ENCODE measurements at places on chromosomes 6 and 20. TPM values are rescaled to one million over a fixed set of nuclear protein-coding genes. Genes with fewer than 3 reads are reported as not detected.

The MTCH1 gene
- 208 TPM for total RNA-seq

The RNF144B gene
- total RNA-seq: 11.2 TPM

DNA sequence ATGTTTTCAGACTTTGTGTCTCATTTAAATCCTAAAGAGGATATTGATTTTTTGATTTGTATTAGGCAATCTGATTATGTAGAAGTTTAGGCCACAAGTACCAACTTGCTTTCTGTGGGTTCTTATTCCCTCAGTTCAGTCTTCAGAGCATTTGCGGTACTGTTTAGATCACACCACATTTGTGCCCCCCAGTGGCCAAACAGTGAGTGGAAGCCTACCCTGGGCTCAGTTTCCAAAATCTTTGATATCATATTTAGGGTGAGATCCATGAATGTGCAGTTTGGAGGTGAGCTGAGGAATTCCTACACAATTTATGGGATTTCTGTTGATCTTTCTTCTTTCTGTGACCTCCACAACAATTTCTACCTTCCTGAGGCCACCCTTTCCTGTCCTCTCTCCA, 92.3 kb upstream of the FUT9 start:
- H3K27me3 ChIP-seq: peaks cover 1% of the 10 kb centered on the region
- no peak for DNase-seq
- no peak overlapping the region for H3K27ac ChIP-seq
- no peaks in the 10 kb centered on the region for H3K4me1 ChIP-seq

DNA sequence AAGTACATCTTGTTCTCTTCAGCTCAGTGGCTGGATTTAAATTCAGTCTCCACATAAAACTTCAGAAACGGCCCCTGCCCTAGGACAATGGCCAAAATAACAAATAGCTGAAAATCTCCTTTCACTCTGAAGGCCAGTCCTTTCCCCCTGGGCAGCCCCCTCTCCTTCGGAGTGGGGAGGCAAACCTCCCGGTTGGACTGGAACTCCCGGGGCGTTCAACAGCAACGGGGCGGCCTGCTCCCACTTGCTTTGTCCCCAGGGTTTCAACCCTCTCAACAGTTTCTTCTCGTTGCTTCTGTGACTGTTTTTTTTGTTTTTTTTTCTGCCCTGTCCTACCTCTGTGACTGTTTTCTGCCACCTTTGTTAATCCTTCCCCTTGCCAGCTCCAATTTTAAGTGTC, 102.6 kb upstream of the DUSP22 start:
- H3K4me1 ChIP-seq: no peaks in the 10 kb centered on the region
- no peaks in the 10 kb centered on the region for H3K36me3 ChIP-seq
- peaks cover 4% of the 10 kb centered on the region for H3K27me3 ChIP-seq

DNA sequence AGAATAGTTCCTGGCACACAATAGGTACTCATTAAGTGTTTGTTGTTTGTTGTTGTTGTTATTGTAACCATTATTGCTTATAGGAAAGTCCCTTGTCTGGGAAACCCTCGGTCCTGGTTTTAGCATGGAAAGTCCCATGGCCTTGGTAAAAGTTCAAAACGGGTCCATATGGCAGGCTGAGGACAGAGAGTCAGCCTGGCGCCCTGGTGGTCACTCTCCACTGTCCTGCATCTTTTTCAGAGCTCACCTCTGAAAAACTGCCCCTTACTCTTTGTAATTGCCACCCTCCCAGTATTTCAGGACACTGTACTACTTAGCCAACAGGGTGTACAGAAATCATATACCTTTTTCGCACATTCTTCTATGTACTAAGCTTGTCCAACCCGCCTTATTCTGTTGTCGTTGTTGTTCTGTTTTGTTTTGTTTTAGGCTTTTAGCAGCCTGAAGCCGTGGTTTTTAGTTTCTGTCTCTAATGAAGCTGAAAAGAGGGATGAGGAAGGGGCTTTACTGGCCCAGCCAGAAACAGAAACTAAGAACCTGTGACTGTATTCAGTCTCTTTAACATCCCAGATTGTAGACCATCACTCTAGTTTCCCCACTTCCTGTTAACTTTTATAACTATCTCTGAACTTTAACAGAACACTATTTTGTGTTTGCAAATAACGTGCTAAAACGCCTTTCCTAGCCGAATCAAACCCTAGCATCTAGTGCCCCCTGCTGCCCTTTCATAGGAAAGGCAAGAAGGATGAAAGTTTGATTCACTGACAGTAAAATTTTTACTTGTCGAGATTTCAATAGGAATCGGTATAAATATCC, 7.6 kb upstream of the TMEM14A start:
- peaks cover 3% of the 10 kb centered on the region for H3K4me1 ChIP-seq
- no peak for DNase-seq
- no peaks in the 10 kb centered on the region for H3K27me3 ChIP-seq
- H3K4me3 ChIP-seq: no peak overlapping the region
- peaks cover 3% of the 10 kb centered on the region for H3K36me3 ChIP-seq
- H3K27ac ChIP-seq: no peak overlapping the region

- H3K4me1 ChIP-seq: no peaks in the 10 kb centered on the region
- H3K27ac ChIP-seq: no peak overlapping the region
- no peak overlapping the region for H3K4me3 ChIP-seq
- peaks cover 12% of the 10 kb centered on the region for H3K36me3 ChIP-seq
- DNase-seq: peak; percentile 42
These were observed 16.9 kb downstream of the SRC start for GRCh38 chr20:37362821-37363220.

All from chondrocyte (in vitro differentiated cells).